Uterus (tissue), 4 donors: ENCODE measurements at places on chromosomes 4 and X. TPM values are rescaled to one million over a fixed set of nuclear protein-coding genes. Genes with fewer than 3 reads are reported as not detected.

Gene ALG13
- total RNA-seq, result 37.4 TPM

Gene GABRA4
- total RNA-seq, result not detected

Gene MGARP
- total RNA-seq, result 9.0 TPM

Gene ZCCHC18
- total RNA-seq, result not detected

Gene PABPC1L2A
- total RNA-seq, result not detected

Gene TMEM255A
- 0.51 TPM for total RNA-seq

Gene GYPA
- not detected for total RNA-seq

Gene HAND2
- 20.3 TPM for total RNA-seq

Gene MGAT4D
- not detected for total RNA-seq

Gene SYTL5
- under 0.01 TPM for total RNA-seq

Gene GPR143
- 7.0 TPM for total RNA-seq

Gene PPARGC1A
- total RNA-seq, result 1.5 TPM

Gene RAI2
- 36.8 TPM for total RNA-seq

Gene NXF2B
- not detected for total RNA-seq

Gene APLN
- not detected for total RNA-seq

Gene SSX3
- total RNA-seq, result not detected

Gene FHIP1A
- 25.6 TPM for total RNA-seq
